ENCODE measurements at places on chromosomes 5 and 9.

- DNase-seq, result peak; percentile 60
These were observed 724 bp downstream of the PRRC2B start for GRCh38 chr9:131394464-131395156.

GRCh38 chr5:5887833-5888232 lies 465.4 kb downstream of the ICE1 start:
- no peak for DNase-seq

GRCh38 chr5:67146574-67146973 lies 50.0 kb downstream of the CD180 start:
- DNase-seq, result no peak

DNA sequence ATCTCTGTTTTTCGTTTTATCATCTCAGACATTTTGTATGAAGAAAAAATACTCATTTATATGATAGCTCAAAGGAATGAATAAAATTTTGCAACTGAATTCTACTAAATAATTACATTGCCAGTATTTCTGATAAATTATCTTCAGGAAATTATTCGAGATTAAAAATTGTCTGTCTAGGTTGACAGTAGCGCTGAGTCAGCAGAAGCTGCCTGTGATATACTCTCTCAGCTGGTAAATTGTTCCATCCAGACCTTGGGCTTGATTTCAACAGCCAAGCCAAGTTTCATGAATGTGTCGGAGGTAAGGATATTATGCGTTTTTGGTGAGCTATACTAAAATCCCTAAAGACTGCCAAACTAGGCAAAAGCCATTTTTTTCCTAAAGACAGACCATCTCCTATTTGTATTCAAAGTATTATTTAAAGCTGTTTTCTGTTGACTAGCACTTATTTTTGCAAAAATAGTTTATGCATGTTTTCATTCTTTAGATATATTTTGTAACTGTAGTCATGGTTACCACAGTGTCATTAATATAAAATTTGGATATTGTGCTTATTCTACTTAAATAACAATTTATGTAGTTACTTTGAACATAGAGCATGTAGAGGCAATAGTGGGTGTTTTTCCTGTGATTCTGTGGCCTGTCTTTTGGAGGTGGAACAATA lies 17.4 kb downstream of the LECT2 start:
- no peak for DNase-seq

DNA sequence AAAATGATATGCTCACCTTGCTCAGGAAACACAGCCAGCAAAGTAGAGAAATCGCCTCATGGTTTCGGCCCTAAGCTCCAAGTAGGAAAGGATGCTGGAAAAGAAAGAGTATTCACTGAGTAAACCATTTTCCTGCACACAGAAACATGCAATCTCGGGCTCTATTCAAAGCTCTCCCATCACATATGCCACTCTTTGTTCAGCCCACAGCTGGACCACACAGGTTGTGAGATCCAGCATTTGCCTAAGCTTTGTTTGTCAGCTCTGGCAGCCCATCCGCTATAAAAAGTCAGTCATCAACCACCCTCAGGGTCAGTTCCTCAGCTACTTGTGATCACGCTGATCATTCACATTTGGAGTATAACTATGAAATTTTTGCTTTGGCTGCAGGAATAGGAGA lies 96.5 kb upstream of the SMARCA2 start:
- DNase-seq, result no peak

DNA sequence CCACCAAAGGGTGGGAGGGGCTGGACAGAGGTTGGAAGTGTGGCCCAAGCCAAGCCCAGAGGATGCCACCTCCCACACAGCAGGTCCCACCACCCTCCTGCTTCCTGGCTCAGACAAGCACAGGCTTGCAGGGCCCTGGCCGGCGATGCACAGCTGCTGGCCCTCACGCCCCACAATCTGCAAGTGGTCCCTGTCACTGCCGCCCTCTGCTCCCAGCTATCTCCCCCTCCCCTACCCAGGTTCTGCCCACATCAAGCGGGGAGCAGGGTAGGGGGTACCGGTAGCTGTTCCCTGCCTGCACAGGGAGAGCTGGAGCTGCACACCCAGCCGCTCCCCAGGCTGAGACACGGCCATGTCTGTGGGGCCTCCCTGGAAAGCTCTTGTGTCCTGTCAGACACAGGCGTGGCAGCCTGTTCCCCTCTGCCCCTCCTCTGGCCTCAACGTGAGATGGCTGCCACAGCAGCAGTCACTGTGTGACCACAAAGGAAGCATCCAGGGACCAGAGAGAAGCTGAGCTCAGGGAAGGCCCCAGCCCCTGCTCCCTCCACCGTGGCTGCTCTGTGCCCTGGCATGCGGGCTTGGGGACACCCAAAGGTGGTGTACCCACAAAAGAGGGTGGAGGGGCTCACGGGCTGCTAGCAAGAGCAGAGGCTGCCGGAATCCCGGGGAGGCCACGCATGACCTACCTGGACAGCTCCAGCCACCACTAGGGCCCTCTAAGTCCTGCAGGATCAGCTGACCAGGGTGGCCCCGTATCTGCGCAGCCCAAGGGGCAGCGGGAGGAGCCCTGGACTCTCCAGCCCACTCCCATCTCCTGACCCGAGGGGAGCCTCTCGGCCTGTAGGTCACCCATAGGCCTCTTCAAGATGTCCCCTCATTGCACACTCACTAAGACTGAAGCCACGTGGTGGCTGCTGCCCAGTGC lies 10.9 kb upstream of the ZDHHC11 start:
- no peak for DNase-seq

DNA sequence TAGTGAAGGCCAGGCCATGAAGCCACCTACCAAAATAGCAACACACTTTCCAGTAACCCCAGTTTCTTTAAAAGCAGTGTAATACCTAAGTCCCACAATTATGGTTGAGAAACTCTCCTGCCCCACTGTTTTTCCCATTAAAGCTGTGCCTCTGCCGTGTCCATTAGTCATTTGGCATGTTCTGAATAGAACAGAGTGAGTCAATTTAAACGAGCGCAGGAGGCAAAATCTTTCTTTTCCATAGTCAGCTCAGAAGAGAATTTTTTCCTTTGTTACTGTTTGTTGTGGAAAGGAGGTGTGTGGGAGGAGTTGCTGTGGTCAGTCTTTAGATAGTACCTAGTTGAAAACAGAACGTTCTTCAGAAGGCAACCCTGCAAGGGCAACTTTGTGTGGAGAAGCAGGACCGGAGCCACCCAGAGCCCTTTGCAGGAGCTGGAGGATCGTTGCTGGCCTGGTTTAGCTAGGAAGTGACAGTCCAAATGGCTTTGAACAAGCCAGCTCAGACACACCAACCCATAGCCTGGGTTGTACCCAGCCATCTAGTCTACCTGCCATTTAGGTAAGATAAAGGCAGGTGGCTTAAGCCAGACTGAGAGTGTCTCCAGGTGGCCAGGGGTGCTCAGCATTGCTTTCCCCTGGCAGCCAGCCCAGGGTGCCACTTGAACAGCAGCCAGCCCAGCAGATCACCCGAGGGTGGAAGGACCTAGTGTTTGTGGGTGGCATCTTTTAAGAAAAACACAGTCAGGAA lies 30.4 kb downstream of the GADD45G start:
- no peak for DNase-seq

DNA sequence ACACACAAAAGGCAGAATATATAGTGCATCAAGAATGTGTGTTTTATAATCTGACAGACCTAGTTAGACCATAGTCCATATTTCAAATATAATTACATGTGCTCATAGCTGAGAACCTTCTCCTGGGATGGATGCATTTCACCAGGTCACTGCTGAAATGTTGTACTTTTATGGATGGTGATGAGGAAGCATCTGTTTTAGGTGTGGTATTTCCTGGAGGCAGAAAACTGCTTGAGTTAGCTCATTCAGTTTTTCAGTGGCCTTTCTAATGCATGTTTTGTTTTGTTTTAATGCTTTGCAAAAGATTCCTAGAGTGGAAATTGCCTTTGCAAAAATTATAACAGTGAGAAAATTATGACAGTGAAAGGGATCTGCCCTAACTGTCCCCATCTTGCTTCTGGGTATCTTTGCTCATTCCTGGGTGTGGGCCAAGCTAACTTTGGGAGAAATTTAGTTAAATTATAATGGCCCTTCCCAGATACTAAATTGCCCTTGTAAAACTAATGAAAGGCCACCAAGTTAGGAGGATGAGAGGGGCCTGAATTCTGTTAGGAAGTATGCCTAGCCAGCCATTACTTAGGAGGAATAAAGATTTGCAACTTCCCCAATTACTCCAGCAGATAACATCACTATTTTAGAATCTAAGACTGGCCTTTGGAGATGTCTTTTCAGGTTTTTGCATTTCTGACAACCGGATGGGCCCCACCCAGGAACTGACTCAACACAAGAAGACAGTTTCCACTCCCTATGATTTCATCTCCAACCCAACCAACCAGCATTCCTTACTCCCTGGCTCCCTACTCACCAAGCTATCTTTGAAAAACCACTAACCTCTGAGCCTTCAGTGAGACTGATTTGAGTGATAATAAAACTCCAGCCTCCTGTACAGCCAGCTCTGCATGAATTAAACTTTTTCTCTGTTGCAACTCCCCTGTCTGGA lies 7.0 kb upstream of the IL12B start:
- no peak for DNase-seq

DNA sequence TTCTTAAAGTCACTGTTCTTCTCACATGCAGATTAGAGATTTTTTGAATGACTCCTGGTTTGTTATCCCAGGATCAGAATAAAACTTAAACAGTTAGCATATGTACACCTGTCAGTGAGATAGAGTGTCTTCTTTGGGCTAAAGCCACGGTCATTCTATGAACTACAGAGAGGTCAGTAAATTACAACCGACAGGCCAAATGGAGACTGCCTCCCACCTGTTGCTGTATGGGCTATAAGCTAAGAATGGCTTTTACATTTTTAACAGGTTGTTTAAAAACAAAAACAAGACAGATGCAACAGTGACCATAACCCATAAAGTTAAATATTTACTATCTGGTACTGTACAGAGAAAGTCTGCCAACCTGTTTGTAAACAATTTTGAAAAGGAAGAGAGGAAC lies 125.7 kb downstream of the ELAVL2 start:
- no peak for DNase-seq

- DNase-seq, result no peak
These were observed 612.1 kb upstream of the CDH6 start for GRCh38 chr5:30581198-30581935.

DNA sequence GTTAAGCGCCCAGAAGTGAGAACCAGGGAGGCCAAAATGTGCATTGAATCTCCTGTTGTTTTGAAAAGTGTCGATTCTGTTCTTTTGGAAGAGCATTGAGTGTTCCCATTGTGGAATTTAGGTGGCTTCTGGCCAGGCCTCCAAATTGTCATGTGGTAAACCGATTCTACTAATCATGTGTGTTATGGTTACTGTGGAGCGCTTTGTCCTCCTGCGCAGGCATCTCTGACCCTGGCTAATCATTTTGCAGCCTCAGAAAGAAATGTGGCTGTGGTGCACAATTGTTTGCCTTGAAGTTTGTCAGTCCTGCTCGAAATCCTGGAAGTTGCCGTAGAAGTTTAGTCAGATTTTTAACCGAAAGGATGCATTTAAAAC lies 121.3 kb downstream of the RASGRF2 start:
- DNase-seq, result no peak

- no peak for DNase-seq
These were observed 734 bp downstream of the SKP1 start for GRCh38 chr5:134175921-134176510.

- no peak for DNase-seq
These were observed 82.3 kb downstream of the ANXA1 start for GRCh38 chr9:73234008-73234360.

DNA sequence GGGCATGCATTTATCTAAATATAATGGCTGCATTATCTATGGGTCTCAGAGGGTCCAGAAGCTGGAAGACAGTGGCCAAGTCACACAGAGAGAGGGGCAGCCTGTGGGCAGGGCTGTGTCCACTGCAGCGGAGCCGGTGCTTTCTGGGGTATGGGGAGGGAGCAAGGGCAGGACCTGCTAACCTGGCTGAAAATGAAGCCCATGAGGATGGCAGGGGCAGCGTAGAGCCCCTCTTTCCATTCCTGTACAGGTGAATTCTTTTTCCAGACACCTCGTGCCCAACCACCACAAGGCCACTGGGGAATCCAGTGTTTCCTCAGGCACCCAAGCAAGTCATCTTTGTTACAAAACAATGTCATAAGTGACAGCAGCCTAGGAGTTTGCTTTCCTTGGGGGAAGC lies 305.9 kb upstream of the IRX4 start:
- no peak for DNase-seq

- DNase-seq, result no peak
These were observed 419.4 kb upstream of the PTGER4 start for GRCh38 chr5:40260361-40260760.

DNA sequence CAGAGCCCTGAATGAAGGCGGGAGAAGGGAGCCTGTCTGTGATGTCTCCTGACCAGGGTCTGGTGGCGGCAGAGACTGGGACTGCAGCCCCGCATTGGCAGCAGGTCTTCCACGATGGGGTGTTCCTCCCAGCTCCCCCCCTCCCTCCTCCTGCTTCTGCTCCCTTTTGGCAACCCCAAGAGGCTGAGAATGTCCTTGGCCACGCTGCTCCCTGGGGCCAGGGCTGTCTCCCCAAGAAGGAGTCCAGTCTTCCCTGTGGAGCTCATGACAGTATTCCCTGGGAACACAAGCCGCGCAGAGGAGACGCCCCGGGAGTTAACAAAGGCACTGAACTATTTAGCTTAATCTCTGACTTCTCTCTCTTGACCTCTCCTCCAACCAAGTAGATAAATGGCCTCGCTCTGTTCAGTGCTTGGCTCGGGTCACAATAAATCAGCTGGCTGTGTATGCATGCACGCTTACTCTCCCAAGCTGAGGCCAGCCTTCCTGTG lies 84.0 kb upstream of the NEURL1B start:
- no peak for DNase-seq

GRCh38 chr9:88075966-88076285 lies 62.3 kb downstream of the SPATA31C2 start:
- no peak for DNase-seq

DNA sequence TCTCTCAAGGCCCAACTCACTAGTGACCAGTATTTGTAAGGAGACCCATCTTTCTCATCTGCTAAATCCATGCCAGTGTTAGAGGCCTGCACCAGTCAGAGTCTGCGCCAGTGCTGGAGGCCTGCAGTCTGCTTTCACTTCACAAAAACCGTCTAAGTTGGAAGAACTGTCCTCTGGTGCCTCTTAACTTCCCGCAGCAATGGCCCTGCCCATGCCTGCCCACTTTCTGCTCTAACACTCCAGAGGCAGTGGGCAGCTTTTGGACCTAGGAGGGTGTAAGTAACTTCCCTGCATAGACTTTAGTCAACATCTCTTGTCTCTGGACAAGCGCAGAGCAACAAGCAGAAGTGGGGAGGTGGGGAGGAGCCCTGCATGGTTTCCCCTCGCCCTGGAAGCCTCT lies 152.9 kb downstream of the AUH start:
- DNase-seq, result no peak

GRCh38 chr5:107652839-107653607 lies 17.7 kb downstream of the EFNA5 start:
- no peak for DNase-seq
